ENCODE measurements at places on chromosomes 5 and 9. TPM values are rescaled to one million over a fixed set of nuclear protein-coding genes. Genes with fewer than 3 reads are reported as not detected.

The PRRC2B gene
- total RNA-seq: 190 TPM

The NFIB gene
- not detected for total RNA-seq

The AK3 gene
- 29.4 TPM for total RNA-seq

The GARIN3 gene
- total RNA-seq: not detected

The CDH10 gene
- not detected for total RNA-seq

The PWWP2A gene
- 28.9 TPM for total RNA-seq

The IQGAP2 gene
- 72.7 TPM for total RNA-seq

The FOXD4L4 gene
- 0.23 TPM for total RNA-seq

The PCDHGA5 gene
- total RNA-seq: 0.55 TPM

The ITK gene
- total RNA-seq: 184 TPM

The BNC2 gene
- total RNA-seq: not detected

The PCDHA1 gene
- total RNA-seq: not detected

The MYMK gene
- total RNA-seq: not detected

The CBY3 gene
- 0.32 TPM for total RNA-seq

The PCDHA11 gene
- total RNA-seq: not detected

The C9 gene
- total RNA-seq: not detected

All from T-helper 2 cell treated with Interferon-gamma antibody and Interleukin-4, amounts not matched to agents 100 ng/mL and 5 ng/mL, for 36 hours (primary cell).